ENCODE measurements at places on chromosomes 2 and 18.
A peak's percentile ranks its signal among the peaks of the same experiment; 100 is the strongest.

- peak; percentile 54 for DNase-seq
These were observed 71.0 kb upstream of the ITM2C start for GRCh38 chr2:230793572-230794359.

GRCh38 chr18:12233378-12233777, 20.8 kb upstream of the CIDEA start:
- DNase-seq, result no peak

GRCh38 chr2:191150600-191151330, at the start of gene STAT4:
STAT4 (minus strand) TSS chr2:191150994; CDS start chr2:191148203, 2,791 bp downstream.
- peak; percentile 61 for DNase-seq

DNA sequence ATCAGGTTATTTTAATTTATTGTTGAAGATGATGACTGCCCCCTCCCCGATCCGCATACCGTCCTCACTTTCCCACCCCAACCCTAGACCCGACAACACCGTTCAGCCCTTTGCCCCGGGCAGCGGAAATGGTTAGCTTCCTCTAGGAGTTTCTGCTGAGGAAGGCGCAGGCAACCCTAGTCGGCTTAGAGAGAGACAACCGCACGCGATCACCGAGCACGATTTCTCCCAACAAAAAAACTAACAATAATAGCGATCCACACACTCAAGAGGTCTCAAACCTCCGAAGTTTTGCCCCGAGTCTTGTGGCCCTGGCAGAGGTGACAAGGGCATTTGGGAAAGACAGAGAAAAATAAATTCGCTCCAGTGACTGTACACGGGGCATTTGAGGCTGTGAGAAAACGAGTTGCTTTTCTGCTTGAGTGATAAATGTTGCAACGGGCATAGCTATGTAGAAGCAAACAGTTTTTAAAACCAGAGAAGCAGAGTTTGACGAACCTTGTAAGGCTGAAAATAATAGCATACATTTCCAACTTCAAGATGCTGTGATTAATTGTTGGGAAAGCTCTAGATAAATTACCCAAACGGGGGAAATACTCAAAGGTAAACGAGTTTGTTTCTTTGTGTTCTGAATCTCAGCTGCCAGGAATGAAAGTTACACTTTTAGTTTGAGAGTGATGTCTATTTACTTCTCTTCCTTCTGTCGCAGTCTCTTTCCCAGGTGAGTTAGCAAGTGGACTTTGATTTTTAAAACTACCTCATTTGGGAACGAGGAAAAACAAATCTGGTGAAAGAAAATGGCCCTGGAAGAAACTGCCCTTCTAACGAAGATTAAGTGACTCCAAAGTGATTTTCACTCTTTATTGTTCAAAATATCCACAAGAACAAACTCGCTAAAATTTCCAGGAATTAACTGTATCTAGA, 11.0 kb upstream of the SIX3 start:
- no peak for DNase-seq

DNA sequence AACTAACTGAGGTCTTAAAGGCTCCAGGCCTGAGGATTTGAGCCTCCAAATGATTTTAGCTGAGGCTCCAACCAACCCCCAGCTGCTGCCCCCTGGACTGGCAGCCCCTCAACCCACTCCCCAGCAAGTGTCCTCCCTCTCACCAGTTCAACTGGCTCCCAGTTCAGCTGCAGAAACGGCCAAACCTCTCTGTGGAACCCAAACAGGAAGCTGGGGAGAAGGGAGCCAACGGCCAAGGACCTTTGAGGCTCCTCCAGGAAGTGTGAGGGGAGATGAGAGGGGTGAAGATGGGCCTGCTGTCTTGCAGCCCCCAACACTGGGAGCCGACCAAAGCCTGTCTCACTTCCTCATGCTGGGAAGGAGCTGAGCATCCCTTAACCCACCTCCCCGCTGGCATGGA, 24.9 kb downstream of the ZFP36L2 start:
- no peak for DNase-seq

- DNase-seq, result no peak
These were observed 25.8 kb upstream of the KCNG3 start for GRCh38 chr2:42519624-42520023.

DNA sequence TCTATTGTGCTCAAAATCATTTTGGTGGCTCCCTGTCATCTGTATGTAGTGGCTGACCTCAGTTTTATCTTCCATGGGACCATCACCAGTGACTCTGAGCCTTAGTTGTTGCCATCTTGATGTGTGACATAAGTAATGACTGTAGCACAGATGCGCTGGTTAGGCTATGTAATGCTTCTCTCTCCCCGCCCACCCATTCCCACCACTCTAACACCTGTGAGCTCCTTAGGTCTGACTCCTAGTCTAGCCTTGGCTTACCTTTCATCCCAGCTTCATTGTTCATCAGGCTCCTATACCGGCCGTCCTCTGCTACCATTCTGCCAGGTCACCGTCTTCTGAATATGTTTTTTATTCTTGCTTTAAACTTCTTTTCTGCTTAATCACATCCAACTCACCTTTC, 17.2 kb downstream of the MYO1B start:
- DNase-seq, result no peak

GRCh38 chr2:201704536-201704935, 6.1 kb upstream of the MPP4 start:
- no peak for DNase-seq

DNA sequence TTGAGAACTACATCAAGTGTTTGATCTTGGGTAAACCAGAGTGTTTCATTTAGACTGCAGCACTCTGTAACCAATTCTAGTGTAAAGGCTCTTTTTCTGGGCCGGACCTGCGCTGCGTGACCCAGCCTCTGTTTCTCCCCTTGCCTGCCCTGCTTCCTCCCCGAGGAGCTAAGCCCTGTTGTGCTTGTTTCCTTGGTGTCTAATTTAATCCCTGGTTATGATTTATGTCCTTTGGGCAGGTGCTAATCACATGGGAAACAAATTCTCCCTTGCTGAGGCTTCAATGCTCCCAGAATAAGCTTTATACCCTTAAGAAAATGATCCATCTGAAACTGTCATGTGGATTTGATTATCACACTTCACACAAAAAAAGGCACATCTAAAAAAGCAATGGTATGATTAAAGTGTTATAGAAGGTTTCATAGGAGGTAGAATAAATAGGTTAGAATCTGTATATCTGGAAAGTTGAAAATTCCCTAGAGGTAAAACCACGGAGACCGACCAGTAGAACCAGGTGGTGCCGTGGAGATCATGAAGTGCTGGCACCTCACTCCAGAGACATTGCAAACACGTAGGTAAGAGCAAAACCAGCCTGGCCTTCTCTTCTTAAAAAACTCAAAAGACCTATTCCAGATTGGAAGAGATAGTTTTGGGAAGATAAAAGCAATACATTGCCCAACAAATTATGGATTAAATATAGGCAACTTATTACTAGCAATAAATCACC, 31.0 kb upstream of the SLC9A2 start:
- no peak for DNase-seq

DNA sequence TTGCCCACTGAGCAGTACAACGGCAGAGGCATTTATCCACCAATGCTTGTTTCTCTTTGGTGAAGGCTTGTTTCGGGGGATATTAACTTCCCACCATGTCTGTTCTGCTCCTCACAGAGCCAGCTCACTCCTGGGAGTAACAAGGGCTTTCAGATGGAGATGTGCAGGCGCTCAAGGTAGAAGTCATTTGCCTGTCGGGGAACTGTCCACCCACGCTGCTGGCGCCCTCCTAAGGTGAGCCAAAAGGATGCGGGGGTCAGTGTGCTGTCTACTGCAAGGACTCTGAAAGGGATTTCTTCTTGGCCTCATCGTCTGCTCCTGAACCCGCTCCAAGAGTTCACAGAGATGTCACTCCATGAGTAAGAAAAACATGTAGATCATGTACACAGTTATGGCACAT, 57.0 kb upstream of the CYRIA start:
- DNase-seq, result no peak

GRCh38 chr18:69484699-69485396, 84.2 kb downstream of the DOK6 start:
- no peak for DNase-seq

- DNase-seq, result no peak
These were observed 28.9 kb downstream of the MGAT5 start for GRCh38 chr2:134282629-134283400.

GRCh38 chr18:50578030-50578429, 18.1 kb downstream of the MAPK4 start:
- no peak for DNase-seq

Measured in stimulated activated CD8-positive, alpha-beta memory T cell treated with anti-CD3 and anti-CD28 coated beads, Interleukin-2, amount 100 ng/mL, for 1 hour (primary cell).